SJSA1 (cell line): ENCODE measurements at places on chromosomes 2 and 18.

DNA sequence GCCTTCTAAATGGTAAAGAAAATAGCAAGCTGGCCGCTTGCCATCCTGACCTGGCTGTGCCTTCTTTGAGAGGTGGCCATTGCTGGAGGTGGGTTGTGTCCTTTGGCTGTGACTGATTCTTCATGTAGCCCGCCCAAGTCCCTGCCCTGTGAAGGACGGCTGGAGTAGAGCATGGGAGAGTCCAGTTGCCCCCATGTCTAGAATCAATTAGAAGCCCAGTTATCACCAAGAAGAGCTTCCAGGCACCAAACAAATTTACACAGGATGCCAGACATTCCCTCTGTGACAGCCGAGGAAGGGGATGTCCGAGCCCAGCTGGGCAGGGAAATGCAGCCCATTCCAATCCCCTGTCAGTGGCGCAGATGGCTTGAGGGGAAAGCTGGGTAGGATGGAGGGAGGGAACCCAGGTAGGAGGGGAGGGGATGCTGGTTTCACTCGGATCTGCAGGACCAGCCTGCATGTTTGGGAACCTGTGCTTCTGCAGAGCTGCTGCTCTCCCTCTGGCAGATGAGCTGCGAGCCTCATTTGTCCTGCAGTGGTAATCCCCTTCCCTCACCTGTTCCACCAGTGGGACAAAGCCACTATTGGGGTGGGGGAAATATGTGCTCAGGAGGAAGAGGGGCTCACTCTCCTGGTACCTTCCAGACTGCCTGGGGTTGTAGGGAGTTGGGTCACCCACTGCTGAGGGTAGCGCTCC lies 25.7 kb upstream of the ASB18 start:
- no peak for DNase-seq

- DNase-seq = no peak
These were observed 41.6 kb downstream of the FBXO48 start for GRCh38 chr2:68425503-68425902.

GRCh38 chr18:56458770-56459712 lies 179.4 kb downstream of the TXNL1 start:
- DNase-seq = no peak

DNA sequence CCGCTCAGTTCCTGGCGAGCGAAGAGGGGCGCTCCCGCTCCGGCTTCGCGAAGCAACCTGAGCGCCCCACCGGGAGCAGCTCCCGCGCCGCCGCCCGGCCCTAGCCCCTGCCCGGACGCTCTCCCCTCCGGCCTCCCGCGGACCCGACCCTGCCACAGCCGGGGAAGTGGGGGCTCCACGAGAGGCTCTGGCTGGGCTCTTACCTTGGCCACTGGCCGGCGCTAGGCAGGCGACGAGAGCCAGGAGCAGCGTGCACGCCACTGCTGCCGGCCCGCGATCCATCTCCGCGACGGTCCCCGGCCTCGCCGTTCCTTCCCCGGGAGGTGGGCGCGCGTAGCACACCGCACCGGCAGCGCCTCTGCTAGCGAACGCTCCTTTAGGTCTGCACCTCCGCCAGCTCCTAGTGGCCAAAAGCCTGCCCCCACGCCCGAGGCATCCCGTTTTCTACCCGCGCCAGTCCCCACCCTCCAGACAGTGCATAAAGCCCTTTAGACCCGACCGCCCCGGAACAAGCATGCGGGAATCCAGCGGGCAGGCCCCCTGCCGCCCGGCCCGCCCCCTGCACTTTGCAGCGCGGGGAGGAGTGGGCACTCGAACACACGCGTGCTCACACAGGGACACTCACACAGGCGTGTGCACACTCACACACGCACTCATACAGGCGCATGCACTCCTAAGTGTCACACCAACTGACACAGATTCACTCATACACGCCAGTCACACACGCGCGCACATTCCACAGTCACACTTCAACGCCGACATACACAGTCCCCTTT lies at the start of gene LRP2:
Gene LRP2 (minus strand): TSS at position 417 of the 776 bp plus-strand sequence. CDS start 135 bp downstream, at position 282.
- DNase-seq = peak; percentile 41

DNA sequence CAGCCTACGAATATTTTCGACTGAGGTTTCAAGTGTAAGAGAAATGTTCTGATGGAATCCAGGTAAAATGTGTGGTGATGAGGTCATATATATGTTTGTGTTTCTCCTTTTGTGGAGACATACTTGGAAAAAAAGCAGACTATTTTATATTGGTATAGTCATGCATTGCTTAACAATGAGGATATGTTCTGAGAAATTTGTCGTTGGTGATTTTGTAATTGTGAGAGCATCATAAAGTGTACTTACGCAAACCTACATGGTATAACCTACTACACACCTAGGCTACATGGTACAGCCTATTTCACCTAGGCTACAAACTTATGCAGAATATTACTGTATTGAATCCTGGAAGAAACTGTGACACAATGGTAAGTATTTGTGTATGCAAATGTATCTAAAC lies 1849.9 kb upstream of the CELF4 start:
- no peak for DNase-seq

DNA sequence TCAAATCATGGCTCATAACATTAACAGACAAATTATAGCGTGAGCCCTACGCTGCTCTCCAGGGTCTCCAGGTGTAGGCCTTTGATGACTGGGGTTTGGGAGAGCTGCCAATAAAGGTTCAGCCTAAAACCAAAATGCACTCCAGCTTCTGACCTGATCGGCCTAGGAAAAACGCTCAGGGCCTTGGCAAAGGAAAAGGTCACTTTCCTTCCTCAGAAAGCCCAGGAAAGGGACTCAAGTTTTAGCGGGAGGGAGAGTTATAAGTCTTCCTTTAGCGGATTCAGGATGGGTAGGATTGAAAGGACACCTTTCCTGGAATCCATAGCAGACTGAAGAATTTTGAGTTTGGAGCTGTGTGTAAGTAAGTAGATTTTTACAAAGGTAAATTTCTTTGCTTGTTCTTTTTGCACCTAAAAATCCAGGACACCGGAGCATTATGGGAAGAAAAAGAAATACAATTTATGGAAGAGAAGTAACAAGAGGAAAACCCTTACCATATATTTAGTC lies 8.8 kb downstream of the EVX2 start:
- no peak for DNase-seq

DNA sequence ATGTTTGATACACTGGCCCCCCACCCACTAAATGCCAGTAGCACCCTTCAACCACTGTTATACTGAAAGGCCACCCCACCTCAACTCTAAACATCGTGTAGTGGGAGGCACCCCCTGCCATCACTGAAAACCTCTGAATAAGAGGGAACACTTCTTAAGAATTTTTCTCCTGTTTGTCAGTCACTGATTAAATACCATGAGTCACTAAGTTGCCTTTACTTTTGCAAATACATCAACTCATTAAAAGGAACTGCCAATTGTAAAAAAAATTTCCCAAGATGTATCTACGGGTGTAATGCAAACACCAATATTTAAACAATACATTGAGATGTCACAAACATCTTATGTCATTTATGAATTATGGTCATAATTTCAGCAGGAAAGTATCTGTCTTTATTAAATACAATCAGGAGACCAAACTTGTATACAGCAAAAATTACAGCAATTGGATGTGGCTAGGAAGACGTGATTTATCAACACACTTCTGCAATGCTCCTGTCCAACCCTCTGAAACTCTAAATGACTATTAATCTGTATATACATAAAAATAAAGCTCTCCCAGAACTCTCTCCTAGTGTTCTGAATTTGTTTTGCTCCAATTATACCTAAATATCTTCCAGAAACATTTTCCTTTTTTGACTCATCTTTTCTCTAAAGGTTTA lies 144.1 kb upstream of the STK17B start:
- peak; percentile 56 for DNase-seq
